ENCODE measurements at places on chromosomes 3 and 15.

GRCh38 chr3:193768070-193768394, 175.0 kb downstream of the OPA1 start:
- no peak for DNase-seq

DNA sequence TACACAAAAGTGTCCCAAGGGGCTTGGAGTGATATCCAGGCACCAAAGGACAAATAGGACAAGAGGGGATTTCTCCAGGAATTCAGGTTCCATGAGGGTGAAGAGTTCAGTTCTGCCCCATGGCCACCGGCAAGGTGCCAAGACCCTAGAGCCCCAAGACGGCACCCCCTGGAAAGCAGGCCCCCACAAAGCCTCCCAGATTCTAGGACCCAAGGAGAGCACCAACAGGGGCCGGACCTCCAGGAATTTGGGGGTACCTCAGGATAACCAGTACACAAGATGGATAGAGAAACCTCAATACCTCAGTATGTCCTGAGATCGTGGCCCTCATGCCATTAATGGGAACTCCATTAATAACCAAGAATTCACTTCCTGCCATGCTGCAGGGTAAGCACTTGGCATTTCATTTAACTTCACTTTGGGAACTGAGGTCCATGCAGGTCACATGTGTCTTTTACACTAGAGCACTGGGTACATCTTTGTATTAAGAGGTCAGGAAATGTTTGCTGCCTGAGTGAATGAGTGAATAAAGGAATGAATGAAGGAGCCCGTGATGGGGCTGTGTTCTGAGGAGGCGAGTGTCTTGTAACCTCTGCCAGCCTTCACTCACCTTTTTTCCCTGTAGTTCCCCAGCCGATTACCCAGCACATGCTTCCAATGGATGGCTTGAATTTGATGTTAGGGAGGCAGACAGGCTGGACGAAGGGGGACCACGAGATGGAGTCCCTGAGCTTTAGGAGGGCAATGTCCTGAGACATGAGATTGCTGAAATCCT, 15.5 kb upstream of the PRSS50 start:
- no peak for DNase-seq

DNA sequence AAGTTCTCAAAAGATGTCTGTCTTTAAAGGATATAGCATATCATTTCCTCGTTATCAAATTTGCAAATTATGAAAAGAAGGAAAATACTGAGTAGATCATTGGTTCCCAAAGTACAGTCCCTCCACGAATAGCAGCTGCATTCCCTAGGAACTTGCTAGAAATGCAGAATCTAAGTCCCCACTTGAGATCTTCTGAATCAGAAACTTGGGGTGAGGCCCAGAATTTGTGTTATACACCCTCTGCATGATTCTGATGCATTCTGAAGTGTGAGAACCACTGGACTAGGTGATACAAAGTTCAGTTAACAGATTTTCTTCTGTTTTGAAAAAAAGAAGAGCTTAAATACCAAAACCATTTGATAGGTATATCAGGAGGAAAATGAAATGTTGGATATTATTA, 77.1 kb downstream of the SLC25A26 start:
- no peak for DNase-seq

GRCh38 chr3:36477655-36478054, 97.4 kb downstream of the STAC start:
- DNase-seq = no peak

- DNase-seq = peak; percentile 46
Measured at GRCh38 chr15:92097474-92098178, 244.1 kb downstream of the SLCO3A1 start.

GRCh38 chr3:197878427-197878826, 71.6 kb upstream of the RPL35A start:
- DNase-seq = peak; percentile 89

DNA sequence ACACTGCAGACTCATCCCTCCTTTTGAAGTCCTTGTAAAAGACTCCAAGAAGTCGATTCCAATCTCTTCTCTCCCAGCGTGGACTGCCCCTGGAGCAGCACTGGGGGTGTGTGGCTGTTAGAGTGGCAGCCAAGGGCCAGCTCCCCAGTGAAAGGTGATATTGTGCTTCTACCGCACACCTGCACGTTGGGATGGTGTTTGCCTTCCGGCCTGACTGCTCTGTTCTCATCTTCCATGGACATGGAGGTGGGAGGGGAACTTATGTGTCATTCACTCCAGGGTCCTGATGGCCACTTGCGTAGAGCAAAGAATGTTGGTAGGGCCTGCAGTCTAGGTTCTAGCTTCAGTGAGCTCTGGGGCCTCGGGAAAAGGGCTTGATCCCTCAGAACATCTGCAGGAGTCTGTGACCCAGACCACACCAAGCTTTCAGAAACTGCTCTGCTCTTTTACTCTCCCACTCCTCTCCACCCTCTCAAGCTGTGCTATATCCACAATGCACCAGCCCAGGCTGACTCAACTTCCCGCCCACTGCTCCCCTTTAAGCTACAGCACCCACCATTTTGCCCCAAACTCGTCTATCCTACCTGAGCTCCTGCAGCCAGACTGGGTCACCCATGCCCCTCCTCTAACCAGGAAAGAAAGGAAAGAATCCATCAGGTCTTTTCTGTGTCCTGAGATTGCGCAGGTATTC, 31.3 kb downstream of the LIPC start:
- no peak for DNase-seq

DNA sequence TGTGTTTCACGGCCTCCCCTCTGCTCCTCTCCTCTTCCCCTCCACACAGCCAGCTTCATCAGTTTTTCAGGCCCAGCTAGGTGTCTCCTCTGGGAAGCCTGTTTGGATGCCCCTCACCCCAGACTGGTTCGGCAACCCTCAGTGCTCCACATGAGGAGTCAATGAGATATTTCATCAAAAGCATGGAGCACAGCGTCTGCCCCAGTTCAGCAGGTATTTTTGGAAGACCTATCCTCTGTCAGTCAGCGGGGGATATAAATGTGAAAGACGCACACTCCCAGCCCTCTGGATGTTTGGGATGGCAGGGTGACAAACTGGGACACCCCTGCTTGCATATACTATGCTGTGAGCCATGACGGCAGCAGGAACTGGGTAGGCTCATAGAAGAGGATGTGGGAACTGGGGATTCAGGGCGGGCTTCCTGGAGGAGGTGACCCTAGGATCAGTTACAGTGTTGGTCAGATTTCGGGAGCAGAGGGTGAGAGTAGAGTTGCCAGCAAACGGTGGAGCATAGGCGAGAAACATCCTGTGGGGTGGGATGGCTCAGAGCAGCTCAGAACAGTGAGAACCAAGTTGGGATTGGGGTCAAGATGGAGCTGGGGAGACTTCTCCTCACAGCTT, 42.9 kb downstream of the PXYLP1 start:
- DNase-seq = no peak

DNA sequence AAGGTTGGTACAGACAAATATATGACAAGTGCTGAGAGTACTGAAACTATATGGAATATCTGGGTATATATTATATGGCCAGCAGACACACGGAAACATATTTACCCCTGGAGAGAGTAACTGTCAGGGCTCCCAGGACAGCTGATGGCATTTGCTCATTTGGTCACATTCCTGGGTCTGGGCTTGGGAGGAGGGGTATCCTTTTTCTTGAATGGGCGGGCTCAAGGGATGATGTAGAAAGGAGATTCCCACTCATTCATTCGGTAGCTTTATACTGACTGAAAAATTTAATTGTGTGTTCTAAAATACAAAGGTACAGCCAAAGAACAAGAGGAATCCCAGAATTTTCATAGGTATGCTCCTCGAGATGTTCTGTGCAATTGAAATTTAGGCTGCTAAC, 131.0 kb downstream of the KCNAB1 start:
- DNase-seq = no peak

- DNase-seq = no peak
Measured at GRCh38 chr3:72896996-72897757, 9.3 kb downstream of the GXYLT2 start.

GRCh38 chr3:160400030-160400701, 716 bp downstream of the SMC4 start:
- peak; percentile 87 for DNase-seq

DNA sequence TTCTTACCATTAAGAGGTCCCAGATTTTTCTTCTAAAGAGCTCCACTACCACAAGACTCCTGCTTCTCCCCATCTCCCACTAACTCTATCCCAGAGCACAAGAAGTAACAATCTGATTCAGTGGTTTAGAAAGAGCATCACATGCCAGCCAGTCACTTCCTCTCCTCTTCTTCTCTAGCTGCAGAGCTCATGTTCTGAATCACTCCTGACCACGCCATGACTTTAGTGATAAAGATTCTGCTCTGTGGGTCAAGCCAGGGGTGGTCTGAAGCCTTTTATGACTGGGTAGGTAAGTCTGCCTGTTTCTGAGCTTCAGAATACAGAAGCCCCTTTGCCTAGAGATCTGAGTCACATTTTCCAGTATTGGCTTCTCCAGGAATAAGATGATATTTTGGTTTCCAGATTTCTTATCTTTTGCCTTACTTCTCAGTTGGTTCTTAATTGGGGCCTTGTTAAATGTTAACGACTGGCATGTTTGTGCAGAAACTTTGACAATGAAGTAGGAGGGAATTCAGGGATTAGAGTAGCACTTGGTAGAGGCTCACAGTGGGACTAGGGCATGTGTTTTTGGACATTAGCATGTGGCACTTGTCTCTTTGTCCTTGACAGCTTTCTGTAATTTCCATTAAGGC, 27.6 kb upstream of the ADAMTSL3 start:
- DNase-seq = peak; percentile 20

GRCh38 chr15:66566963-66567531, 1.2 kb upstream of the LCTL start:
- peak; percentile 88 for DNase-seq

GRCh38 chr3:185874119-185874518, 49.3 kb upstream of the IGF2BP2 start:
- DNase-seq = no peak

DNA sequence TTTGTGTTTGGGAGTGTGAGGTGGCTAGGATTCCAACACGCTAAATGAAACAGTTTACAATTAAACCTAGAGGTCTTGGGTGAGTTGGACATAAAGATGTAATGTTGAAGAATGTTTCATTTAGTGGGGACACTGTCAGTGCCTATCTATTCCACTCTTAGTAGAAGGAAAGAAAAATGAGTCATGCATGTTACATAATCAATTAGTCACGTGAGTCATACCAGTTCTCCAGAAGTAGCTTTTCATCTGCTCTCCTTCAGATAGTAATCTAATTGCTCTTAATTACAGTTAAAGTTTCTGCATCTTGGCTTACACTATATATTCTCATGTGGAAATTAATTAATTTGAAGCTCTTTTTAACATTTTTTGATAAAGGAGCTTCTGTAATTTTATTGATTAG, 115.7 kb upstream of the P2RY1 start:
- no peak for DNase-seq

DNA sequence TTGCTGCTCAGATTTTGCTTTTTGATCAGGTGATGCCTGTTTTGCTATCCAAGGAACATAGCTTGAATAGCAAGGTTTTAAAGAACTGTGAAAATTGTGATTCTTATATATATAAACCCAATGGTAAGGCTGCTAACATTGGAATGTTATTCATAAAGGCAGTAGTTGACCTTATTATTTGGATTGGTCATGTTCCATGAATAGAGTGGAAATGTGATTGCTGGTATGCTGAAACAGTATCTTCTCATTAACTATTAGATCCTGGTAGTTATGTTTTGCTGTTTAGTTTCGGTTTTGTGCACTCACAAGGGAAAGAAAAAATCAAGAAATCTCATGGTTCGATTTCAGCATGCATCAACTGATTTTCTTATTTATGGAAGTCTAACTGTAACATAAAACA, 78.7 kb upstream of the NPHP3 start:
- no peak for DNase-seq
